CD4-positive, alpha-beta memory T cell (primary cell): ENCODE measurements at places on chromosomes 6 and 20. TPM values are rescaled to one million over a fixed set of nuclear protein-coding genes. Genes with fewer than 3 reads are reported as not detected.

GRCh38 chr20:46647469-46647868, 3.8 kb downstream of the SLC13A3 start:
- peaks cover 4% of the 10 kb centered on the region for H3K27me3 ChIP-seq
- no peak for DNase-seq
- H3K4me1 ChIP-seq: no peaks in the 10 kb centered on the region
- H3K4me3 ChIP-seq: no peak overlapping the region
- H3K36me3 ChIP-seq: no peaks in the 10 kb centered on the region

DNA sequence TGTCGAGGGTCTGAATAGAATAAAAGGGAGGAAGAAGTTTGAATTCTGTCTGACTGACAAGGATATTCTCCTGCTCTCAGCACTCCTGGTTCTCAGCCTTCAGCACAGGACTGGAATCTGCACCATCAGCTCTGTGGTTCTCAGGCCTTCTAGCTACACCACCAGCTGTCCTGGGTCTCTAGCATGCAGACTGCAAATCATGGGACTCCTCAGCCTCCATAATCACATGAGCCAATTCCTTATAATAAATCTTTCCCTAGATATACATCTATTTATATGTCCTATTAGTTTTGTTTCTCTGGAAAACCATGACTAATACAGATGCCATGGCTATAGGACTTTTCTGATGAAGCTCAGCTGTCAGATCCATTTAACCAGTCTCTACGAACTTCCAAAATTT, 132.8 kb upstream of the ECI2 start:
- H3K27me3 ChIP-seq: no peaks in the 10 kb centered on the region
- no peak for DNase-seq
- no peaks in the 10 kb centered on the region for H3K4me1 ChIP-seq
- no peak overlapping the region for H3K4me3 ChIP-seq

GRCh38 chr20:44973053-44973452, 6.7 kb downstream of the STK4 start:
- no peak overlapping the region for H3K27ac ChIP-seq
- DNase-seq: no peak
- peaks cover 84% of the 10 kb centered on the region for H3K4me1 ChIP-seq
- H3K4me3 ChIP-seq: no peak overlapping the region
- peaks cover 36% of the 10 kb centered on the region for H3K36me3 ChIP-seq
- no peaks in the 10 kb centered on the region for H3K27me3 ChIP-seq

GRCh38 chr6:85867595-85867994, 224.9 kb upstream of the SYNCRIP start:
- no peak overlapping the region for H3K27ac ChIP-seq
- no peak overlapping the region for H3K4me3 ChIP-seq
- H3K36me3 ChIP-seq: no peaks in the 10 kb centered on the region
- H3K27me3 ChIP-seq: no peaks in the 10 kb centered on the region
- H3K4me1 ChIP-seq: peaks cover 8% of the 10 kb centered on the region

- H3K27me3 ChIP-seq: no peaks in the 10 kb centered on the region
- no peak for DNase-seq
- H3K27ac ChIP-seq: no peak overlapping the region
- H3K36me3 ChIP-seq: no peaks in the 10 kb centered on the region
These were observed 94.4 kb downstream of the MKKS start for GRCh38 chr20:10339609-10340008.

DNA sequence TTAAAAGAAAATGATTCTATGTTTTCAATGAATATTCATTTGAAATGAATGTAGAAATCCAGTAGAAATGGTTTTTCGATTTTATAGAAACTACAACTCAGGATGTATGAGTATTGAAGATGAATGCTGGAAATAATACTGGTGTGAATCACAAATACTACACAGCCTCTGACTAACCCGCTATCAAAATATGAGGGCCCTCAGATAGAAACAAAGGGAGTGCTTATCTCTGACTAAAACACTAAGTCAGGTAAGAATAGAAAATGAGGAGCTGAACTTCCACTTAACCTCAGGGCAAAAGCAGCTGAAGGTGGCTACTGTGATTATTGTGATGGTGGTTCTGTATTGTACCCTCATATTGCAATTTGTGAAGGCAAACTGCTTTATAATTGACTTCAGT, 220.9 kb upstream of the RNF217 start:
- DNase-seq: no peak
- H3K4me3 ChIP-seq: no peak overlapping the region
- no peaks in the 10 kb centered on the region for H3K27me3 ChIP-seq
- H3K27ac ChIP-seq: no peak overlapping the region

DNA sequence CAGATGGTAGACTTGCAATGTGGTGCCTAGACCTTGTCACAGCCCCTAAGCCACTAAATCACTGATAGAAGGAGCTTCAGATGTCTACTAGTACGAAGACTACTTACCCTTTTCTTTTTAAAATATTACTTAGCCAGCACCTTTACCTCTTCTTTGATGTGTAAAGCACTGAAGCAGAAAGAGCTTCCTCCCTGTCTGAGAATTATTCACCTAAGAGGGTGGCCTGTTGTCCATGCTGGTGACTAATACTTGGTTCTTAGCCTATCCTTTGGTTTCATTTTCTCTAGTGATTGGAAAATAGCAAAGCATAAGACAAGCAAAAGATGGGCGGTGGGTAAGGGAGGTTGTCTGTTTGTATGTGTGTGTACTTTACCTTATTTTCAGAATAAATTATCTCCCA, 794.6 kb downstream of the TFAP2A start:
- no peak for DNase-seq
- no peak overlapping the region for H3K27ac ChIP-seq
- H3K27me3 ChIP-seq: no peaks in the 10 kb centered on the region
- H3K36me3 ChIP-seq: no peaks in the 10 kb centered on the region
- no peaks in the 10 kb centered on the region for H3K4me1 ChIP-seq
- no peak overlapping the region for H3K4me3 ChIP-seq

- DNase-seq: no peak
- H3K27ac ChIP-seq: no peak overlapping the region
- no peaks in the 10 kb centered on the region for H3K36me3 ChIP-seq
- no peaks in the 10 kb centered on the region for H3K27me3 ChIP-seq
- no peaks in the 10 kb centered on the region for H3K4me1 ChIP-seq
These were observed 306.4 kb upstream of the RNF217 start for GRCh38 chr6:124655866-124656265.

GRCh38 chr6:39493777-39494176, 171.3 kb upstream of the KCNK16 start:
- no peaks in the 10 kb centered on the region for H3K4me1 ChIP-seq
- H3K27me3 ChIP-seq: no peaks in the 10 kb centered on the region
- H3K36me3 ChIP-seq: no peaks in the 10 kb centered on the region
- H3K27ac ChIP-seq: no peak overlapping the region
- H3K4me3 ChIP-seq: no peak overlapping the region
- DNase-seq: no peak

DNA sequence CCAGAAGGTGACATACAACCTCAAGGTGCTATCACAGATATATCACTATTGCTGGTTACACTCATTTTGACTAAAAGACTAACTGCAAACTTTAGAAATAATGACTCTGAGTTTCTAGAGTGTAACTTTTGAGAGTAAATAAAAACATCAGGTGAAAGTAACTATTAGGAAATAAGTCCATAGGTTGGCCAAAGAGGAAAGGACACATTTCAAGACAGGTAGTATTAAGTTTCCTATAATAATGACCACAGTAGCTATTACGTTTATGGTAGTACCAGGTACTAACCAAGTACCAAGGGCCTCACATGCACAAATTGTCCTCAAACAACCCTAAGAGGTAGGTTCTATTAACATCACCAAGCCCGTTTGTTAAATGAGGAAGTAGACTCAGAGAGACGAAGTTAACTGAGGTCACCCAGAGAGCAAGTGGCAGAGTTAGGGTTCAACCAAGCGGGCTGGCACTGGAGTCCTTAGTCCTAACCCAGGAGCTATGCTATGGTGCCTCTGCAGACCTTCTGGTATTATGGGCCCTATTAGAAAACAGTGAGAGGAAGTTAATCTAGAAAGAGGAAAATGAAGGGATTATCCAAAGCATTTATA, 36.8 kb downstream of the HEBP2 start:
- no peak overlapping the region for H3K27ac ChIP-seq
- DNase-seq: no peak
- no peaks in the 10 kb centered on the region for H3K27me3 ChIP-seq
- H3K36me3 ChIP-seq: no peaks in the 10 kb centered on the region
- no peak overlapping the region for H3K4me3 ChIP-seq

DNA sequence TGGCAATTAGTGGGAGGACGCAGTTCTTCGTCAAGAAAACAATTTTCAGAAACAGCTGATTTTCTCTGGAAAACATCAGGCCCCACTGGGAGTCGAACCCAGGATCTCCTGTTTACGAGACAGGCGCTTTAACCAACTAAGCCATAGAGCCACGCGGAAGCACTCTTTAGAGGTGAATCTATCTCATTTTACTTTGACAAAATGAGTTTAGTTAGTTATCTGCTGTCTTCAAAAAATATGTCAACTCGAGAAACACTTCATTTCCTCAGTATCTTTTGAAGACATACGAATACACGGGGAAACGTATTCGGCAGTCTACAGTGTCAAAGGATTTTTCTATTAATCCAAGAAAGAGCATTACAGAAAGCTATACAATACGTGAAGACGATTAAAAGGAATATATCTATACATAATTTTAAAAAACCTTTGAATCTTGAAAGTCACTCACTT, 26.7 kb downstream of the GPX6 start:
- H3K36me3 ChIP-seq: no peaks in the 10 kb centered on the region
- H3K27me3 ChIP-seq: peaks cover 17% of the 10 kb centered on the region
- H3K4me1 ChIP-seq: peaks cover 6% of the 10 kb centered on the region

- H3K27ac ChIP-seq: no peak overlapping the region
- H3K4me3 ChIP-seq: no peak overlapping the region
- no peaks in the 10 kb centered on the region for H3K36me3 ChIP-seq
- H3K4me1 ChIP-seq: peaks cover 13% of the 10 kb centered on the region
- H3K27me3 ChIP-seq: no peaks in the 10 kb centered on the region
These were observed 143.0 kb upstream of the PTPN1 start for GRCh38 chr20:50367104-50367674.

DNA sequence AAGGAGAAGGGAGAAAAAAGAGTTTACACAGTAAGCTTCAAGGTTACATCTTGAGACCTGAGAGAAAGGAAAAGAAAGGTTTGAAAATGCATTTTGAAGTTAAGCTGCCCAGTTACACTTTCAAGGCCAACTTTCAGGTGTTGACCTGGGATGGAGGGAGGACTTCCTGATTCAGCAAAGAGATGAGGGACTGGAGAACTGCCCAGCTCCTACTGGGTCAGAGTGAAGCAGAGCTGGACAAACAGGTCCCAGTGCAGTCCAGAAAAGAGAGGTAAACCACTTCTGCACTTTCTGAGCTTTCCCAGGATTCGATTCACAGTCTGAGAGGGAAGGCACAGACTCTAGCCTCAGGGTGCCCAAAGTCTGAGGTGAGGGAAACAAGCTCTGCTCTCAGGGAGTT, 6.0 kb upstream of the TJAP1 start:
- no peaks in the 10 kb centered on the region for H3K4me1 ChIP-seq
- no peak overlapping the region for H3K4me3 ChIP-seq
- H3K36me3 ChIP-seq: no peaks in the 10 kb centered on the region
- H3K27ac ChIP-seq: no peak overlapping the region
- DNase-seq: no peak

DNA sequence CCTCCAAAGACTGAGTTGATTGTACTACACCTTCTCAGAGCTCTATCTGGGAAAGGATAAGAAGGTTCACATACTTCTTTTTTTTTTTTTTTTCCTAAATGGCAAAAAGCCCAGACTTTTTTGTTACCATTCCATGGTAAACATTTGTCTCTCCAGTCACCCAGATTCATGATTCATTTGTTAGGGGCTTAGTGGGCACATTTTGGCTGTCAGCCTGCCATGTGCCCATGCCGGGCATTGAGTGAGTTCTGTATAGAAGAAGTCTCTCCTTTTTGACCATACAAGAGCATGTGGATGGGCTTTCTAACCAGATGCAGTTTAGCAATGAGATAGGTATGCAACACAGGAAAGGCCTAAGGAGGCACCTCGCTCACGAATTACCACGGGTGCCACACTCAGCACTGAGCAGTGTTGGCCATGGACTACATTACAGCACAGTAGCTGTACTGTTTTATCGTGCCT, 447.5 kb upstream of the HSF2 start:
- DNase-seq: no peak
- no peak overlapping the region for H3K27ac ChIP-seq
- H3K4me3 ChIP-seq: no peak overlapping the region
- no peaks in the 10 kb centered on the region for H3K4me1 ChIP-seq
- no peaks in the 10 kb centered on the region for H3K36me3 ChIP-seq

- H3K36me3 ChIP-seq: no peaks in the 10 kb centered on the region
- no peak for DNase-seq
- no peak overlapping the region for H3K27ac ChIP-seq
- no peaks in the 10 kb centered on the region for H3K4me1 ChIP-seq
- no peaks in the 10 kb centered on the region for H3K27me3 ChIP-seq
These were observed 2.9 kb upstream of the TDRD6 start for GRCh38 chr6:46684771-46685170.

GRCh38 chr6:147595961-147596360, 87.5 kb downstream of the SAMD5 start:
- no peak overlapping the region for H3K27ac ChIP-seq
- H3K4me3 ChIP-seq: no peak overlapping the region
- H3K36me3 ChIP-seq: no peaks in the 10 kb centered on the region
- no peaks in the 10 kb centered on the region for H3K4me1 ChIP-seq

GRCh38 chr6:149132336-149132735, 185.2 kb upstream of the TAB2 start:
- DNase-seq: no peak
- H3K36me3 ChIP-seq: no peaks in the 10 kb centered on the region
- H3K27ac ChIP-seq: no peak overlapping the region
- peaks cover 78% of the 10 kb centered on the region for H3K4me1 ChIP-seq
- H3K4me3 ChIP-seq: no peak overlapping the region
- H3K27me3 ChIP-seq: no peaks in the 10 kb centered on the region

DNA sequence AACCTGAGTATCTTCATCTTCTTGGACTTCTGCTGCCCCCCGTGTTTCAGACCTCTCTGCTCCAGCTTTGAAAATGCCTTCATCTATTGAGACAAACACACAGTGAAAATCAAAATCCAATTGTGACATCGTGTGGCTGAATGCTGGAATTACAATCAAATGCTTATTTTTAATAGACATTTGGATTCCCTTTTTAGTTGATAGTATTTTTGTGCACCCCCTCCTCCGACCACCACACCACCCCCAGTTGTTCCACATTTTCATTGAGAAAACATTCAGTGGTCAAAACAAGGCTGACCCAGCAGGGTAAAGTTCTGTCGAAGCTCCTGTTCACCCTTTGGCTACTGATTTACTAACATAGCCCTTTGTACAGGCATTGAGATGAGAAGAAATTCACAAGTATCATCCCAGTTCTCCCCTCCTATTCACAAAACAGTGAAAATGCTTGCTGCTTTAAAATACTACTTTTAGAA, 79.0 kb downstream of the NRSN1 start:
- no peak overlapping the region for H3K27ac ChIP-seq
- no peaks in the 10 kb centered on the region for H3K4me1 ChIP-seq
- no peaks in the 10 kb centered on the region for H3K36me3 ChIP-seq
- no peak overlapping the region for H3K4me3 ChIP-seq
- H3K27me3 ChIP-seq: no peaks in the 10 kb centered on the region

GRCh38 chr20:21397341-21398108, at the start of gene NKX2-4:
Gene NKX2-4 (minus strand): TSS chr20:21397526. CDS start chr20:21397399, 127 bp downstream.
- DNase-seq: no peak
- H3K27ac ChIP-seq: no peak within 1 kb of the TSS
- H3K4me1 ChIP-seq: peaks cover 15% of the 10 kb centered on the region
- peaks cover 80% of the 10 kb centered on the region for H3K27me3 ChIP-seq

The ARFGEF3 gene
- total RNA-seq: not detected

The WFDC5 gene
- not detected for total RNA-seq

The SGK2 gene
- 1.6 TPM for total RNA-seq

The ZKSCAN8 gene
- 40.8 TPM for total RNA-seq
